Psoas muscle (tissue), 8 donors: ENCODE measurements at places on chromosomes 2 and 18.

- no peaks in the 10 kb centered on the region for H3K27me3 ChIP-seq
- H3K36me3 ChIP-seq: no peaks in the 10 kb centered on the region
- peaks cover 24% of the 10 kb centered on the region for H3K4me1 ChIP-seq
- H3K27ac ChIP-seq: no peak overlapping the region
- no peak overlapping the region for H3K4me3 ChIP-seq
Observed at GRCh38 chr2:96524482-96525210, 11.9 kb upstream of the ARID5A start.

- H3K27me3 ChIP-seq: no peaks in the 10 kb centered on the region
- H3K4me1 ChIP-seq: no peaks in the 10 kb centered on the region
- H3K4me3 ChIP-seq: no peak overlapping the region
- no peak for DNase-seq
Observed at GRCh38 chr2:227460070-227460485, 11.9 kb upstream of the AGFG1 start.

- no peaks in the 10 kb centered on the region for H3K4me1 ChIP-seq
- DNase-seq: no peak
- H3K36me3 ChIP-seq: no peaks in the 10 kb centered on the region
- H3K27me3 ChIP-seq: peaks cover 6% of the 10 kb centered on the region
- no peak overlapping the region for H3K27ac ChIP-seq
Observed at GRCh38 chr2:176186024-176186423, 2.4 kb upstream of the HOXD1 start.

DNA sequence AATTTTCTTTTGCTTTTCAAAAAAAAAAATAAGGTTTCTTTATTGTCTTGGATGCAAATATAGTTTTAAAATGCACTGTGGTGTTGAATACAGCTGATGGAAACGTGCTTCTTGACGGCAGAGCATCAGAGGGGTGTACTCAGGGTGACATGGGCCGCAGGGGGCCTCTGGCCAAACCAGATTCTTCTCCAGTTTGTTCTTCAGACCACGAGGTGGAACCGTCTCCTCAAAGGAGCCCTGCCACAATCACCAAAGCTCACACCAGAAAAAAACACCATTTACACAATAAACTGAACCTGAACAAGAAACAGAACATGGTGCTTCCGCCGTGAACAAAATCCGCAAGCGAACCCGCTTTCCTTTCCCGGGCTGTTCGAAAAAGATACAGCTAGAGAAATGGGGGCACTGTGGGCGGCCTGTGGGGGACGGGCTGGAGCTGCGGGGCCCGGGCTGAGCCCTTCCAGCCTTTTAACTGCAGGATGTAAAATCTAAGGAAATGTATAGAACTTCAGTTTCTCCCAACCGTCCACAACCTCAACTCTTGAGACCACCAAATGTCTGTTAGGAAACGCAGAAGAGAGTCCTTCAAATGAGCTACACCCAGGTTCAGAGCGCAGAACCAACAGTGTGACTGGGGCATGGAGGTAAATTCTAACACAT, 34.5 kb downstream of the PSMG2 start:
- H3K4me3 ChIP-seq: no peak overlapping the region
- H3K27me3 ChIP-seq: no peaks in the 10 kb centered on the region
- H3K36me3 ChIP-seq: no peaks in the 10 kb centered on the region
- DNase-seq: no peak

DNA sequence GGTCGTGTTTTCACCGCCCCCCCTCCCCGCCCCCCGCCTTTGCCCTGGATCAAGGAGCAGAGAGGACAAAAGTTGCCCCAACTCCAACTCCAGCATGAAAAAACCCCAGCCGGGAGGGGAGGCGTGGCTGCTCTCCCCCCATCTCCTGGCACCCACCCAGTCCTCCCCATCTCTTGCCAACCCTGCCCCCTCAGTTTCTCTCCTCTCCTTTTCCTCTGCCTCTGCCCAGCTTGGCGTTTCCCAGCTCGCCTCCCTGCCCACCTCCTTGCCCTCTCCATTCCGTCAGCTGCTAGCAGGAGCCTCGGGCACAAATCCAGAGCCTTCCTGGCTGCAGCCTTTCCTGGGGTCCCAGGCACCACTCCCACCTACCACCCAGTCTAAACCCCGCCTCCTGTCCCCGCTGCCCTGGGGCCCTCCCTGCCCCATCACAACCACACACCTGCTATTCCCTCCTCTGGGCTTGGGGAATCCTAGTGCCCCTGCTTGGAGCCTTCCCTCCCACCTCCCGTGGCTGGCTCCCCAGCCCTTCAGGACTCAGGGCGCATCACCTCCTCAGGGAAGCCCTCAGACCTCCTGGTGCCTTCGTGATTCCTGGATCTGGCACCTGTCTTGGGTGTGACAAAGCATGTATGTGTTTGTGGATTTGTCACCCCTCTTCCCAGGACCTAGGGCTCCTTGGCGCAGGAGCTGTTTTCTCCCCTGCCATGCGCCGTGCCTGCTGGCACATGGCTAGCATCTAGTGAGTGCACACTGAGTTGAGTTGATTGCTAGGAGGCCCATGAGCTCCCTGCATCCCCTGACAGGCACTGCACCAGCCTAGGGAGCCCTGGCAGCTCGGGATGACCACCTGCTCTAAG, 209.1 kb downstream of the TFCP2L1 start:
- peaks cover 16% of the 10 kb centered on the region for H3K27me3 ChIP-seq
- H3K4me3 ChIP-seq: peak overlapping the region; percentile 11
- no peaks in the 10 kb centered on the region for H3K4me1 ChIP-seq
- DNase-seq: no peak

DNA sequence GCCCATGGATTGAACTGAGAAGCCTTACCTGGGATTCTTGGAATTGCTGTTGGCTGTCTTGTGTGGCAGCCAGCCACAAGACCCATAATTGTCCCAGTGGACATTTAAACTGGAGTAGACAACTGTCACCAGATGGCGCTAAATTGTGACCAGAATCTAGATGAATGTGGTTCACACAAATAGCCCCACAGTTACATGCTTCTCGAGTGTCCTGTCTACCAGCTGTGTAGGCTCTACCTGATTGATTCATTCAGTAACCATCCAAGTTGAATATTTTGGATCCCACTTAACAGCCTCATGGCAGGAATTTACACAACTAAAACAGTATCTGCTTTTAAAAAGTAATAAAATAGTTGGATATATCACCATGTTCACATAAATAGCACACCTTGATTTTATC, 73.2 kb downstream of the MAP4K4 start:
- H3K4me1 ChIP-seq: peaks cover 71% of the 10 kb centered on the region
- H3K36me3 ChIP-seq: no peaks in the 10 kb centered on the region
- no peaks in the 10 kb centered on the region for H3K27me3 ChIP-seq
- no peak for DNase-seq
- no peak overlapping the region for H3K4me3 ChIP-seq

DNA sequence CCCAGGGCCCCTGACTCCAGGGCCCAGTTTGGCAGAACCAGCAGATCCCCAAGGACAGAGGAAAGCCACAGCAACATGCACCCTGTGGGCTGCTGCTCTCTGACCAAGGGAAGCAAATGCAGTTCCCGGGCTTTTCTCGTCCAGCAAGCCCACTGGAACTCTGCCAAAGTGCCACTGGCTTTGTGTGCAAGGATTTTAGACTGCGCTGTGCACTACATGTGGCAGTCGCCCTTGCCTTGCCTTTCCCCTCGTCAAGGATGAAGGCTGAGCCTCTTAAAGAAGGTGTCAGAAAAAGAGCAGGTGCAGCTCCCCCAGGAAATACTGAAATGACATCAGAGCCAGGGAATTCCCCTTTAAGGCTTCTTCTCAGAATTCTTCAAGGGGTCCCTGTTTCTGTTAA, 199.2 kb downstream of the TFCP2L1 start:
- H3K27me3 ChIP-seq: peaks cover 8% of the 10 kb centered on the region
- DNase-seq: no peak
- H3K27ac ChIP-seq: no peak overlapping the region
- no peak overlapping the region for H3K4me3 ChIP-seq

DNA sequence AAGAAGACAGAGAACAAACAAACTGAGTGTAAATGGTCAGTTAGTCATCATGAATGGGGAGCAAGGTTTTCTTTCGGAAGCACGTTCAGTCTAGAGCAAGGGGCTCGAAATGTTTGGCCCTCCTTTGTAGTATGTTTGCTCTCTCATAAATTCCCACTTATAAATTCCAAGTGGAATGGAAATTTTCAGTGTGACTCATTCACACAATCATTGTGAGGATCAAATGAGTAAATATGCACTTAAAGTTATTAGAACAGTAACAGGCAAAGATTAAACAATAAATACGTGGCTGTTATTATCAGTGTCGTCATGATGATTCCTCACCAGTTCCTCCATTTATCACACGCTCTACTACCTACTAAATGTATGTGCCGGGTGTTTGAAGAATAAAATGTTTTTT, 10.5 kb downstream of the CNGA3 start:
- H3K27me3 ChIP-seq: no peaks in the 10 kb centered on the region
- no peak overlapping the region for H3K4me3 ChIP-seq
- no peak overlapping the region for H3K27ac ChIP-seq
- no peaks in the 10 kb centered on the region for H3K36me3 ChIP-seq
- no peak for DNase-seq

GRCh38 chr2:128442891-128443302, 124.2 kb upstream of the HS6ST1 start:
- H3K27me3 ChIP-seq: no peaks in the 10 kb centered on the region
- H3K27ac ChIP-seq: no peak overlapping the region
- peaks cover 2% of the 10 kb centered on the region for H3K4me1 ChIP-seq

DNA sequence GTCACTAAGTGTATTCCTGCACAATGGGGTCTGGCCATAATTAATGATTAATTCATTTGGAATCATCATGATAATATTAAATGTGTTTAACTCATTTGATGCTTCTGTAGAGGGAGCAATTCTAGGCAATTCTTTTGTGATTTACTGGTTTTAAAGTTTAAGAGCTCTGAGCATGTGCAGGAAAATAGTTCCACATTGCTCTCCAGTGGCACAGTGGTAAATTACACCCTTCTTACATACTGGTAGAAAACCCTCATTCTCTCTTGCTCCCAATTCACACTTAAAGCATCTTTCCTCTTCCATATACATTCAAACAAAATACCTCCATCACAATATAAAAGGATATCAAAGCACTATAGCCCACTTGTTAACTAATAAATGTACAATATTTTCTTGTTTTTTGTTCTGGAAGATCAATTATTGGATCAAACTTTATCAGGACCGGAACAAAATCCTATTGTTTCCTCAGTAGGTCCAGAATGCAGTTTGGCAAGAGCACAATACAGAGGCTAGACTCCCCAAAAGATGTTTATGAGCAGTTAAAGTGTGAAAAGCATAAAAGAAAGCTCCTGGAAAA, 844.3 kb downstream of the MBD2 start:
- no peaks in the 10 kb centered on the region for H3K27me3 ChIP-seq
- H3K36me3 ChIP-seq: no peaks in the 10 kb centered on the region
- no peak overlapping the region for H3K4me3 ChIP-seq
- H3K4me1 ChIP-seq: no peaks in the 10 kb centered on the region

GRCh38 chr2:60281730-60282129, 271.7 kb downstream of the BCL11A start:
- H3K27me3 ChIP-seq: no peaks in the 10 kb centered on the region
- no peak for DNase-seq

GRCh38 chr2:235087832-235088495, 136.1 kb downstream of the SH3BP4 start:
- no peaks in the 10 kb centered on the region for H3K36me3 ChIP-seq
- H3K4me1 ChIP-seq: no peaks in the 10 kb centered on the region
- H3K27ac ChIP-seq: no peak overlapping the region
- DNase-seq: peak; percentile 51
- H3K27me3 ChIP-seq: no peaks in the 10 kb centered on the region

DNA sequence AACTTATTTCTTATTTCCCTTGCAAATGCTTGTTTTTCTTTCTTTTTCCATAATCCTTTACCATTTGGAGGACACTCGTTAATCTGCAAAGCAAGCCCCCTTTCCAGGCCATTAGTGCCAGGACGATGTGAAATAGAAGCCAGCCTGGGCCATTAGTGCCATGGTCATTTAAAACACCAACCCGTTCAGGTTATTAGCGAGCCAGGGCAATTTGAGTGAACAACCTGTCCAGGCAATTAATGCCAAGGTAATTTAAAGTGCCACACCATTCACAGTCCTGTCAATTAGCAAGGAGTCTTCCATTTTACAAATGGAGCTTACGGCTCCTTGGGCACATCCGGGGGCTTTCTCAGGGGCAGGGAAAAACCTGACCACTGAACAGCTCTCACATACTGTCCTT, 370.6 kb downstream of the HRH4 start:
- no peaks in the 10 kb centered on the region for H3K27me3 ChIP-seq
- H3K36me3 ChIP-seq: no peaks in the 10 kb centered on the region
- no peak overlapping the region for H3K27ac ChIP-seq
- no peak for DNase-seq
- H3K4me1 ChIP-seq: no peaks in the 10 kb centered on the region

DNA sequence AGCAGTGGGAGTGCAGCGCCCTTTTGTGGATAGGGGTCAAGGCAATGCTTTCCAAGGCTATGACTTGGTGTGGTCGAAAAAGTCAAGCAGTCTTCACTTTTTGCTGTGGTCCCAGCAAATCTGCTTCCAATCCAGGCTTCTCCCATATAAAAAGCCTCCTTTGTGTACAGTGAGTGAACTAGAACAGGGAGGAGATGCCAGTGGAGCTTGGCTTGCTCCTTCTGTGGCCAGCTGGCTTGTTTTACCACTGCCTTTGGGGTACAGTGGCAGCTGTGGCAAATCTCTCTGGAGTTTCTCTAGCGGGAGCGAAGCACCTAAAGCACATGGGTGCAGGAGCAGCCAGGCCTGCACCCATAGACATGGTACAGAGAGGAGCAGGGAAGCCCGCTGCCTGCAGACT, 103.5 kb downstream of the MSH2 start:
- no peaks in the 10 kb centered on the region for H3K27me3 ChIP-seq
- H3K4me1 ChIP-seq: no peaks in the 10 kb centered on the region
- no peaks in the 10 kb centered on the region for H3K36me3 ChIP-seq
- H3K4me3 ChIP-seq: no peak overlapping the region
- DNase-seq: no peak

DNA sequence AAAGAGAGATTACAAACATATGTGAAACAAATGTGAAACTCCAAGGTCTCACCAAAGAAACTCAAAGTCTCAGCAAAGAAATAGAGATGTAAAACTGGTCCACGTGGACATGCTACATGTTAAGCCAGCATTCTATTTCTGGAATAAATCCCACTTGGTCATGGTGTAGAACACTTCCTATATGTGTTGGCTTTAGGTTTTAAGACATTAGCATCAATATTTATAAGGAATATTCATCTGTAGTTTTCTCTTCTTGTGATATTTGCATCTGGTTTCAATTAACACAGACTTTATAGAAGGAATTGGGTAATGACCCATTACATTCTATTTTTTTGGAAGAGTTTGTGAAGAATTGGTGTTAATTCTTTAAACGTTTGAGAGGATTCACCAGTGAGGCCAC, 133.1 kb downstream of the COPS8 start:
- no peaks in the 10 kb centered on the region for H3K27me3 ChIP-seq
- H3K27ac ChIP-seq: no peak overlapping the region
- H3K36me3 ChIP-seq: no peaks in the 10 kb centered on the region
- DNase-seq: no peak

- H3K27me3 ChIP-seq: no peaks in the 10 kb centered on the region
- peak overlapping the region; percentile 65 for H3K4me3 ChIP-seq
- H3K27ac ChIP-seq: no peak overlapping the region
- H3K36me3 ChIP-seq: no peaks in the 10 kb centered on the region
Observed at GRCh38 chr2:210503001-210503623, 26.6 kb upstream of the LANCL1 start.

- H3K4me1 ChIP-seq: no peaks in the 10 kb centered on the region
- no peak overlapping the region for H3K4me3 ChIP-seq
- H3K27me3 ChIP-seq: no peaks in the 10 kb centered on the region
- no peak for DNase-seq
- no peak overlapping the region for H3K27ac ChIP-seq
Observed at GRCh38 chr18:75728621-75729020, 301.1 kb upstream of the SMIM21 start.
